D721Med (cell line): ENCODE measurements at places on chromosomes 12 and 14.

DNA sequence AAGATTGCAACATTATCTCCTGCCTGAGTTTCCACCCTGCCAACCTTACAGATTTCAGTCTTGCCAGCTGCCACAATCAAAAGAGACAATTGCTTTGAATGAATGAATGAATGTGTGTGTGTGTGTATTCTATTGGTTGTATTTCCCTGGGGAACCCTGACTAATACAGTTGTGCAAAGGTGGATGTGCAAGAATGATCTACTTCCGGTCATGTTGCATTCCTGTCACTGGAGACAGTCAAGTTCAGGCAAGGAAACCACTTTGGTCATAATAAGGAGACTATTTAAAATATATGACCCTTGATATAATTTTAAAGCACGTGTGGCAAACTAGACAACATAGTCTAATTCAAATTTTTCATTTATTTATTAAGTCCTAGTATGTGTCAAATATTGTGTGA, 13.1 kb downstream of the RERG start:
- DNase-seq, result no peak

DNA sequence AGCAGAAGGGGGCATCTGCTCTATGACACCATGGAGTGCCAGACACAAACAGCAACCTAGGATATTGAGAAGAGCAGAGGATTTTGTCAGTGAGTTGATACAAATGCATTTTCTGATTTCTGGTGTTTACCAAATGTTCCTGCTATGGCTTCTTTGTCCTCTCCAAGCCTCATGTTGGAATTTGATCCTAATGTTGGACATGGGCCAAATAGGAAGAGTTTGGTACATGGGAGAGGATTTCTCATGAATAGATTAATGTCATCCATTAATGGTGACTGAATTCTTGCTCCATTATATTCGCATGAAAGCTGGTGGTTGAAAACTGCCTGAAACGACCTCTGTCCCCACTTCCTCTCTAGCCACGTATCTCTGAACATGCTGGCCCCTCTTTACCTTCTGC, 1002.2 kb upstream of the FLRT2 start:
- DNase-seq, result no peak

- DNase-seq, result no peak
Measured at GRCh38 chr12:19916974-19917373, 451.4 kb upstream of the PDE3A start.

- no peak for DNase-seq
Measured at GRCh38 chr14:98886982-98887381, 385.0 kb downstream of the BCL11B start.

GRCh38 chr12:71070416-71071128, 87.2 kb downstream of the TSPAN8 start:
- DNase-seq, result no peak

- peak; percentile 59 for DNase-seq
Measured at GRCh38 chr14:88551094-88551870, 3.5 kb downstream of the PTPN21 start.

DNA sequence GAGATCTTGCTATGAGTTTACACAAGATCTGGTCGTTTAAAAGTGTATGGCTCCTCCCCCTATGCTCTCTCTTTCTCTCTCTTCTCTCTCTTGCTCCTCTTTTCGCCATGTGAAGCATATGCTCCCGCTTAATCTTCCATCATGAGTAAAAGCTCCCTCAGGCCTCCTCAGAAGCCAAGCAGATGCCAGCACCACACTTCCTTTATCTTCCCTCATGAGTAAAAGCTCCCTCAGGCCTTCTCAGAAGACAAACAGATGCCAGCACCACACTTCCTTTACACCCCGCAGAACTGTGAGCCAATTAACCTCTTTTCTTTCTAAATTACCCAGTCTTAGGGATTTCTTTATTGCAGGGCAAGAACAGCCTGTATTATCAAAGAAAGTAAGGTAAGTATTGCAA, 152.4 kb downstream of the SEC23A start:
- no peak for DNase-seq

DNA sequence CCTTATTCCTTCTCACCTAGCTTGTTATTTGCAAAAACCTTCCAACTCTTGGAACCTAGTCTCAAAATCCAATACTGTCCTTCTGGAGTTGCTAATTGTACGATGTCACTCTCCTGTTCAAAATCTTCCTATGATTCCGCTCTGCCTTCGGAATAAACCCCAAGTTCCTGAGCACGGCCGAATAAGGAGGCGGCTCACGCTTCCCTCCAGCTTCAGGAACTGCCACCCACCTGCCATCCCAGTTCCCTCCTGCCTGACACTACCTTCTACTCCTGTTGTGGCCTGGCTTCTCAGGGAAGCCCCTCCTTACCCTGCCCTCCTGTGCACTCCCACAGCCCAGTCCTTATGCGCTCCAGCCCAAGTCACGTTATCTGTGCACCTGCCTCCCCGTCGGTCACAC, 73.2 kb downstream of the SETD3 start:
- no peak for DNase-seq

GRCh38 chr14:93146119-93146518, 30.4 kb upstream of the ITPK1 start:
- no peak for DNase-seq

- DNase-seq, result no peak
Measured at GRCh38 chr14:38135106-38135867, 72.4 kb upstream of the SSTR1 start.

- no peak for DNase-seq
Measured at GRCh38 chr12:12726555-12727093, 9.5 kb downstream of the CDKN1B start.

DNA sequence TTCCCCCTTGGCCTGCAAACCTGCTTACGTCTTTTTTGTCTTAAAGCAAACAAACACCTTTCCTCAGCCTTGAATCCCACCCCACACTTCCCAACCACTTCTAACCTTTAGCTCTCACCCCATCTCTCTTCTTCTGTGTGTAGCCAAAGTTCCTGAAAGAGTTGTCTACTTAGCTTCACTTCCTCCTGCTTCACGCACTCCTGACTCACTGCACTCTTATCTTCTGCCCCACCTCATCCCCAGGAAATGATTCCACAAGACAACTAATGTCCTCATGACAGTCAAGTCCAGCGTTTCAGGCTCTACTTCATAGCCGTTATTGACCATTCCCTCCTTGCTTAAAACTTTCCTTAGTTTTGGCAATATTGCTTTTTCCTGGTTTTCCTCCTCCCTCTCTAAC, 22.4 kb downstream of the EIF2B2 start:
- DNase-seq, result no peak

DNA sequence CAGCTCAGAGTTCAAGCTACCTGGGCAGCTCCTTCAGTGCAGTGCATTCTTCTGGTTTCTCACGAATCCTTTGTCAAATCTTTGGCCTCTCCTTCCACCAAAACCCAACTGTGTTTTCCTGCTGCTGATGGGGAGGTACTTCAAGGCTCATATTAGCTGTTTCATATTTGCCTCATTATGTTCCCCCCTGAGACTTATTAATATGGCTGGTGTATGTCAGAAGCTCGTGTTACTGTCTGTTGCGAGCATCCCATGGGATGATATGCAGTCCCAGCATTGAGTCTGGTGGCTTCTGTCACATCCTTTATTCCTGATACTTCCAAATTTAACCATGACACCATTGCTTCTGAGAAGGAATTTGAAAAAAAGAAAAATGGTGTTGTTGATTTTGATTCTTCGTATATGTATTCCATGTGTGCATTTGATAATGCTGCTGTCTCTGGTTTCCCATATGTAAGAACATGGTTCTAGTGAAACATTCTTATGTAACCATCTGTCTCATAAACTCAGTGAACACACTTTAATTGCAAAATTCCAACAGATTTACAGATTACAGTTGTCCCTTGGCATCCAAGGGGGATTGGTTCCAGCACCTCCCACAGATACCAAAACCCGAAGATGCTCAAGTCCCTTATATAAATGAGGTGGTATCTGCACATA, 149.1 kb downstream of the KICS2 start:
- no peak for DNase-seq

DNA sequence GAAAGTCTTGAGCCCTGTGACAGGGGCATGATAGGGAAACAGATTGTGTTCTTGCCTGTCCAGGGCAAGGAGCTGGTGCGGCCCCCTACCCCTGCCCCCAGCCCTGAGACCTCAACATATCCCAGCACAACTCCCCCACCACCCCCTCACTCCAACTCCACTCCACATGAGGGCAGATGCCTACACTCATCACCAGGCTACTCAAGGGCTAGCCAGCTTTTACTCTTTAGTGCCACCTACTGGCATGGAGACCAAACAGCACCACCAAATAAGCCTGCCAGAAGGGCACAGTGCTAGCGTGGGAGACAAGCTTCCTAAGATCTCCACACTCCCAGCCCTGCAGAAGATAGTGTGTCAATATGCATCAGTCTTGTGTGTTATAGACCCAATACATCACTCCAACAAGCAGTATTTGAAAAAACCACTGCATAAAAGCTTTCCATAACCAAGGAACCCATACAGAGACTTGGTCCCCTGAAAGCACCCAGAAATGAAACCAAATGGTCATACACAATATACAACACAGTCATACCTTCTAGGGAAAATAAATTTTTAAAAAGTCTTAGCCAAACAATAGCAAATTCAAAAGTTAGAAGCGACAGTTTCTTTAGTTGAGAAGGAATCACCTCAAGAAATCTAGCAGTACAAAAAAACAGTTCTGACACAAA, 154.4 kb downstream of the KCNK10 start:
- DNase-seq, result no peak

GRCh38 chr12:82216475-82216874, 141.7 kb downstream of the CCDC59 start:
- no peak for DNase-seq

DNA sequence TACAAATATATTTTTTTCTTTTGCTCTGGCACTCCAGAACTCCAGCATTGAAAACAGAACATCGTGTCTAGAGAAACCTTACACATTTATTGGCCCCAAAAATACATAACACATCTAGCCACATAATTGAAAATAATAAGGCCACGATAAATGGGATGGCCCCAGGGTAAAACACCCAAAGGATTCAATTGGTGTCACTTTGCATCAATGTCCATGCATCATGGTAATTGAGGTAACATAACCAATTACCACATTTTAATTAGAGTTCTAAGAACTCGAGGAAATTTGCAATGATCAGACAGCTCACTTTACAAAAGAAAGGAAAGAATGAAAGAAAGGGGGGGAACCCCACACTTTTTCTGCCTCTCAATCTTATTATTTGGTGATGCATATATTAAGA, 151.8 kb upstream of the NPAS3 start:
- DNase-seq, result no peak

- DNase-seq, result no peak
Measured at GRCh38 chr12:71477609-71478008, 38.0 kb downstream of the LGR5 start.

DNA sequence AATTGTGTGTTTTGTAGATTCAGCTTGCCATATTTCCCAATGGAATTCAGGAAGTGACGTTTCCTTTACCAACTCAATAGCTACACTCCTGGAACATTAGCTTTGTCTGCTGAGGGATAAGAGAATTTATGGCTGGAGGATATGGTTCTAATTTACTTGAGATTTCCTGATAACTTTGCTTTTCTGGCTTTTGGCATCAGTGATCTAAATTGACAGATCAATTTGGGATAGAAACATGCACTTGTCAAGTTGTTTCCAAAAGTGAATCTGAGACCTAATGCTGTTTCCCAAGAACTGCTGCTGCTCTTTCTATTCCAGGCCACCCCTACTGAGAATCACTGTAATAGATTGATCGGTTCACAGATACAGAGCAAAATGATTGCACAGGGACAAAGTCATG, 43.2 kb downstream of the MGAT4C start:
- DNase-seq, result no peak

DNA sequence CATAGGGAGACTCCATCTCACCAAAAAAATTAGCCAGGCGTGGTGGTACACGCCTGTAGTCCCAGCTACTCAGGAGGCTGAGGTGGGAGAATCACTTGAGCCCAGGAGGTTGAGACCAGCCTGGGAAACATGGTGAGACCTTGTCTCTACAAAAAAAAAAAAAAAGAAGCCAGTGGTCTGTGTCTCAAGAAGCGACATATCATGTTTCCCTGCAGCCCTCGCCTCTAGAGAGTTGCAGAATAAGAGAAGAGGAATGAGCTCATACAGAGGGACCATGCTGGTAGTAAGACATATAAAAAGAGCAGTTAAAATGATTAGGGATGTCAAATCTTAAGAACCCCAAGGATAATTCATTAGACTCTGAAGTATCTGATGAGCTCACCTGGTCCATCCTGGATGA, 39.4 kb upstream of the BICDL1 start:
- DNase-seq, result no peak

DNA sequence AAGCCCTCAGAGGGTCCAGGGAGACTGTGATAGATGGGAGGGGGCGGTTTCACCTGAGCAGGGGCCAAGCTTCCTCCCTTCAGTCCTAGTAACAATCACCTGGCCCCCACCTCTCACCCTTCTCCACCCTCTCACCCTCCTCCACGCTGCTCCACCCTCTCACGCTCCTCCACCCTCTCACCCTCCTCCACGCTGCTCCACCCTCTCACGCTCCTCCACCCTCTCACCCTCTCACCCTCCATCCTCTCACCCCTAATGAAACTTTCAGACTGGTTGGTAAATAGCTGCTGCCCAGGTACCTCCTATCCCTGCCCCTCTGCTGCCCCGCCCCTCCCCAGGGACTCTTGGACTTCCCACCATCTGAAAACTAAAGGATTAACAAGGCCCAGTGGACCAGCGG, 34.2 kb downstream of the NGB start:
- DNase-seq, result no peak

GRCh38 chr12:120404271-120404670, 33.6 kb upstream of the COX6A1 start:
- DNase-seq, result no peak

DNA sequence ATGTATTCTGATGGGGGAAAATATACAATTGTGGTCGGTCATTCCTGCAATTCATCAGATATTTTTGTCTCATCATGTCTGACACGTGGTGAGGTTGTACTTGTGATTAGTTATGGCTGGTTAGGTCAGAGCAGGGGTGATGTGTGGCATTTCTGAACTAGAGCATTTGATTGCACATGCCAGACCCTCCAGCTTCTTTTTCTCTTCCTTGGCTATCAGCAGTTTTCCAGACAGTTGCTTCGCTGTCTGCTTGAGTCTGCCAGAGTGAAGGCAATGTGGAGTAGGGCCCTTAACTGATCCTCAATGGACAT, 25.9 kb downstream of the TMEM117 start:
- DNase-seq, result no peak
